ENCODE measurements at places on chromosomes 6 and 20. TPM values are rescaled to one million over a fixed set of nuclear protein-coding genes. Genes with fewer than 3 reads are reported as not detected.

DNA sequence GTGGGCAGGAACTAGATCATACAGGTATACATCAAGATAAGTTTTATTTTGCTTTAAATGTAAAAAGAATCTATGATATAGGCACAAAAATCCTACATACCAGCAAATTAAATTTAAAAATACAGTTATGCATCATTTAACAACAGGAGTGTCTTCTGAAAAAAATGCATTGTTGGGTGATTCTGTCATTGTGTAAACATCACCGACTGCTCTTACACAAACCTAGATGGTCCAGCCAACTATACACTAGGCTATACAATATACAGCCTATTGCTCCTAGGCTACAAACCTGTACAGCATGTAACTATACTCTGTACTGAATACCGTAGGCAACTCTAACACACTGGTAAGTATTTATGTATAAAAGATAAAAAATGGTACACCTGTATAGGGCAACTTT, 139.4 kb downstream of the RNGTT start:
- no peaks in the 10 kb centered on the region for H3K4me1 ChIP-seq
- H3K27me3 ChIP-seq: no peaks in the 10 kb centered on the region
- H3K27ac ChIP-seq: no peak overlapping the region
- H3K4me3 ChIP-seq: no peak overlapping the region

GRCh38 chr6:144756469-144756868, 471.3 kb downstream of the UTRN start:
- DNase-seq: no peak
- H3K36me3 ChIP-seq: no peaks in the 10 kb centered on the region
- H3K27me3 ChIP-seq: no peaks in the 10 kb centered on the region
- H3K27ac ChIP-seq: no peak overlapping the region
- peaks cover 42% of the 10 kb centered on the region for H3K4me1 ChIP-seq
- H3K4me3 ChIP-seq: no peak overlapping the region

GRCh38 chr20:15794409-15794808, 778.8 kb downstream of the KIF16B start:
- H3K27ac ChIP-seq: no peak overlapping the region
- no peaks in the 10 kb centered on the region for H3K27me3 ChIP-seq
- no peaks in the 10 kb centered on the region for H3K4me1 ChIP-seq
- H3K36me3 ChIP-seq: no peaks in the 10 kb centered on the region
- no peak for DNase-seq

- H3K36me3 ChIP-seq: no peaks in the 10 kb centered on the region
- no peak overlapping the region for H3K4me3 ChIP-seq
- DNase-seq: no peak
- H3K4me1 ChIP-seq: peaks cover 4% of the 10 kb centered on the region
Measured at GRCh38 chr6:168737014-168737413, 296.0 kb downstream of the SMOC2 start.

The NKAIN2 gene
- not detected for total RNA-seq

The PBX2 gene
- 79.0 TPM for total RNA-seq

The LTA gene
- total RNA-seq: 1.1 TPM

DNA sequence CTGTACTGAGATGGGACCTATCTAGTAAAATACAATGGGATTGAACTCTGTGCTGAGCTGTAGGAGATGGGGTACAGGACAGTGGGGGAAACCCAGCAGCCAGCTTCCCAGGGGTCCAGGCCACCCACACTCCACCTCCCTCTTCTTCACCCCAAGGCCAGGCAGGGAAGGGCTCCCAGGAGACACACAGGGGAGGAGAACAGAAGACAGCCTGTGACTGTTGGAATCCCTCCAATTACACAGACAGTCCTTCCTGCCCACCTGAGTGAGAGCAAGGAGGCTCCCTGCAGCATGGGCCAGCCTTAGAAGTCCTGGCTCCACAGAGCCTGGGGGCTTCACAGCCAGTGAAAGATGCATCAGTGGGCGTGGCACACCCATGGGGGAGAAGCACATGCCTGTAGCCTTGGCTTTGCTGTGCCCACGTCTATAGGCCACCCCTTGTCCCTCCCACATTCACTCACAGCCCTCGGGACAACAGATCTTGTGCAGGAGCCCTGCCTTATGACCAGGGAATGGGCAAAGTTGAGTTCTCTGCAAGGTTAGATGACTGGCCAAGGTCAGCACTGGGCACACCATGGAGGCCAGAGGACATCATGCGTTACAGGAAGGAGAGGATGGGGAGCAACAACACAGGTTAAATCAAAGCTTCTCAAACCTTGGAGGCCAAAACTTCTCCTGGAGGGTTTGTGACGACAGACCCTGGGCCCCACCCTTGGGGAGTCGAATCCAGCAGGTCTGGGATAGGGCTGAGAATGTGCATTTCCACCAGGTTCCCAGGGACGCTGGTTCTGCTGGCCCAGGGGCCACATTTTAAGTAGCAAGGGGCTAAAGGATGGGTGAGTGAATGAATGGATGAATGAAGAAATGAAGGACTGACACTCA, 12.3 kb upstream of the CST7 start:
- H3K4me3 ChIP-seq: no peak overlapping the region
- no peaks in the 10 kb centered on the region for H3K4me1 ChIP-seq
- no peaks in the 10 kb centered on the region for H3K36me3 ChIP-seq
- DNase-seq: no peak

GRCh38 chr6:30061092-30061857, at the start of gene POLR1H:
Gene POLR1H (plus strand): TSS chr6:30061265. CDS start chr6:30061525, 260 bp downstream.
- peak; percentile 92 for DNase-seq
- H3K4me3 ChIP-seq: peak within 1 kb of the TSS; percentile 100
- no peaks in the 10 kb centered on the region for H3K27me3 ChIP-seq
- peaks cover 14% of the 10 kb centered on the region for H3K4me1 ChIP-seq
- peak within 1 kb of the TSS; percentile 62 for H3K27ac ChIP-seq

The NEU1 gene
- total RNA-seq: 15.1 TPM

The SLC16A10 gene
- total RNA-seq: 8.3 TPM

DNA sequence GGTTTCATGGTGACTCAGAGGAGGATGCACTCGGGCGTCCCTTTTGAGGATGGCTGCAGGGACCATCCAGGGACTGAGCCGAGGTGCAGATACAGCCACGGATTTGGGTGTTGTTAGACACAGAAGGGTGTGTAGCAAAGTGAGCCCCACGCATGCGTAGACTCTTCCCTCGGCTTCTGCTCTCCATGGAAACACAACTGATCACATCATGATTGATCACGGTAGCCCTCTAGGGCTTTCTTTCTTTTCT, 606 bp upstream of the ULBP1 start:
- no peaks in the 10 kb centered on the region for H3K36me3 ChIP-seq
- peak; percentile 66 for DNase-seq
- peak overlapping the region; percentile 59 for H3K4me3 ChIP-seq
- no peaks in the 10 kb centered on the region for H3K27me3 ChIP-seq
- peak overlapping the region; percentile 53 for H3K27ac ChIP-seq
- peaks cover 22% of the 10 kb centered on the region for H3K4me1 ChIP-seq

DNA sequence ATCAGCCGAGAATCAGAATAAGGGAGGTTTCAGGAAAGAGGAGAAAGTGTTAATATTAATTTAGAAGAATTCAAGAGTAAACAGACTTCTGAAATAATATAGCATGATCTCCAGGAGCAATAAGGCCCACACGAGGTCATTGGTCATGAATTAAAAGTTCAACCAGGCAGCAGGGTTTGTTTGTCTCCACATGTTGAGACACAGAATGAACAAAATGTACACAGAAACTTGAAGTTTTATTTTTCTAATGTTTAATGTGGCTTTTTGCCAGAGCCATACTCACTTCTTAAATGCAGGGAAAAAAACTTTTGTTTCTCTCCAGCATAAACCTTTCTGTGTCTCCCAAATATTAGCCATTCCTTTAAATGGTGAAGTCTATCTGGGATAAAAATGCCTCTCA, 504.5 kb downstream of the HDGFL1 start:
- H3K4me3 ChIP-seq: no peak overlapping the region
- H3K4me1 ChIP-seq: no peaks in the 10 kb centered on the region
- H3K36me3 ChIP-seq: no peaks in the 10 kb centered on the region

The LHFPL5 gene
- total RNA-seq: 0.71 TPM

- H3K4me3 ChIP-seq: no peak overlapping the region
- H3K4me1 ChIP-seq: no peaks in the 10 kb centered on the region
- no peak overlapping the region for H3K27ac ChIP-seq
- no peaks in the 10 kb centered on the region for H3K27me3 ChIP-seq
Measured at GRCh38 chr6:165321555-165322145, 12.2 kb upstream of the C6orf118 start.

DNA sequence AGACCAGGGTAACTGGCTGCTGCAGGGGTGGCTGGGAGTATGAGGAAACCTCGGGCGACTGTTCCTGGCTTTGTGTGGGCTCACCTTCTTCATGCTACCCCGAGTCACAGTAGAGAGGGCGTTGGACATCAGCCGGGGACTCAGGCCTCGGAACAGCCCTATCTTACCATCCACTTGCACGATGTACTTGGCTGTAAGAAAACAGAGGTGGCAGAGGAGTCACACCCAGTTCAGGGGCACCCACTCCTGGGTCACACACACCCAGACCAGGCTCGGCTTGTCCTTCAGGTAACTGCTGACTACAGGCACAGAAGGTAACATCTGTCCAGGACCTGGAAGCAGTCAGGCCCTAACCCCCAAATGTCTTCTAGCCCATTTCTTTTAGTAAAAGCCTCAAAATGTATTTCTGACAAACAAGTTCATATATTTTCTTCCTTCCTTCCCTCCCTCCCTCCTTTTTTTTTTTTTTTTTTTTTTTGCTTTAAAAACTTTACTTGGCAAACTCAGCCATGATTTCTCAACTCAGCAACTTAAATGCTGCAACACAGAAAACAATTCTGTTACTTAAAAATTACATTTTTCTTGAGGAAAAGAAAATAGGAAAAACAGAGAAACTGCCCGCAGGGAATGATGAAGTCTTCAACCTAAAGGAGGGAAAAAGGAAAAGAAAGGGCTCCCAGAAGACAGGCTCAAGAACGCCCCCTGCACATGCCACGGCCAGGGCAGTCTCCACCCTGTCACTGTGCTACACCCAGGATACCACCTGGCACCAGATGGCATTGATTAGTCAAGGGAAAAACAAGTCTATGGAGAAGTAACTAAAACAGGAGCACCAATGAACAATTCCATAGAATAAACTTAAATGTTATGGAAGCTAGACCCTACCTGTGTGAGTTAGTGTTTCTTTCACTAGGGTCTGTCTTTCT, 7.3 kb downstream of the MTCH1 start:
- no peak for DNase-seq
- H3K36me3 ChIP-seq: peaks cover 67% of the 10 kb centered on the region
- H3K27me3 ChIP-seq: no peaks in the 10 kb centered on the region
- no peak overlapping the region for H3K4me3 ChIP-seq
- H3K4me1 ChIP-seq: no peaks in the 10 kb centered on the region

Measured in HCT116 (cell line).